ENCODE measurements at places on chromosomes 5 and 9.

DNA sequence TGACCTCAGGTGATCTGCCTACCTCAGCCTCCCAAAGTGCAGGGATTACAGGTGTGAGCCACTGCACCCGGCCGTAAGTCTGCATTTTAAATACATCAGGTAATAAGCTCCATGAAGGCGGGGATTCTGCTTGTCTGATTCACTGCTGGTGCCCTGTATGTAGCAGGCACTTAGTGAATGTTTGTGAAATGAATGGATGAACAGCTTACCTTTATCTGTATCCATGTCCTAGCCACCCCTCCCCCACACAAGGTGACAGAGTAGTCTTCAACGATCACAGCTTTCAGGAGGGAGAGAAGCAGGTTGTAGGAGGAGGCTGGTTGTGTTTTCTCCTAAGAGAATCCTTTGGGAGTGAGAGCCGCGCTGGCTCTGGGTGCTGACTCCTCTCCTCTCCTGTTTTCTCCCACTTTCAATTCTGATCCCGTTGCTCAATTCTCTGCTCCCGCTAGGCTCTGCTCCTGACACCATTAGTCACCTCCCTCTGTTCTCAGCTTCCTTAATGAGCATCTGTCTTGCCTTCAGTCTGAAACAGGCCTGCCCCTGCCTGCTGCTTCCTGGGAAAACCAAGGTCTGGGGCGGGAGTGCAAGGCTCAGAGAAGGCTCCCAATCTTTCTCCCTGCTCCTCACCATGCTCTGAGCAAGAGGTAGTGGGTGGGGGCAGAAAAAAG is 88.8 kb upstream of the CTNNA1 start:
- DNase-seq: no peak

GRCh38 chr9:111190347-111190746 is 139.7 kb downstream of the OR2K2 start:
- no peak for DNase-seq

DNA sequence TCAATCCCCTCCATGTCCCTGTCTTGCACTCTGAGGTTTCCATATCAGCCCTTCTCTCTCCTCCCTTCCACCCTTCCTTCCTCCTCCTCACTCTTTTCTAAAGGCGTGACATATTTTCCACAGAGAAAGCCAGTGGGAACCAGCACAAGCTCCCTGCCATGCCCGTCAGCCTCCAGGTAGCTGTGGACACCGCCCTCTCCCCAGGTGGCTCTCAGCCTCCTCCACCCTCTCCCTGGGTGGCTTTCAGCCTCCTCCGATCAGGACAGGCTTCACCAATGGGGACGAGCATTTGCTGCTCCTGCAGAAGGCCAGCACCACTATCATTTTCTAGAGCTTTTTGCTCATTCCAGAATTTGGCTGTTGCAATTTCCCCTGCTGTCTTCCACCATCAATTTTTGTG is 236.6 kb downstream of the GADD45G start:
- DNase-seq: no peak

GRCh38 chr9:34690983-34691935 is at the start of gene CCL19:
CCL19 (minus strand) TSS chr9:34691276; CDS start chr9:34691139, 137 bp downstream.
- DNase-seq: no peak

DNA sequence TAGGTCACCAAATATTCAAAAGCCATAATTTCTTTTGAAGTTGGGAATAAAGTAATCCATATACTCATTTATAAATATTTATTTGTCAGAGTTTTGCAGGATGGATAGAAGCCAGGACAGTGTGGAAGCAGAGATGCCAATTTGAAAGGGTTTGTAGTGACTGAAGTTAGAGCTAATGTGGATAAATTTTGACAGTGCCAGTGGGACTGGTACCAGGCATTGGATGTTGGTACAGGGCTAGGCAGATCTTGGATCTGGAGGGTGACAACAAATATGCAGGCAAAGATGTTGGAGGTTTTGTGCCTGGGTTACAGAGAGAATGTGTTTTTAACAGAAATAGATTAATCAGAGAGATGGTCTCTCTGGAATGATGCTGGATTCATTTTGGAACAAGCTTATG is 135.6 kb downstream of the DMRTA1 start:
- DNase-seq: no peak

DNA sequence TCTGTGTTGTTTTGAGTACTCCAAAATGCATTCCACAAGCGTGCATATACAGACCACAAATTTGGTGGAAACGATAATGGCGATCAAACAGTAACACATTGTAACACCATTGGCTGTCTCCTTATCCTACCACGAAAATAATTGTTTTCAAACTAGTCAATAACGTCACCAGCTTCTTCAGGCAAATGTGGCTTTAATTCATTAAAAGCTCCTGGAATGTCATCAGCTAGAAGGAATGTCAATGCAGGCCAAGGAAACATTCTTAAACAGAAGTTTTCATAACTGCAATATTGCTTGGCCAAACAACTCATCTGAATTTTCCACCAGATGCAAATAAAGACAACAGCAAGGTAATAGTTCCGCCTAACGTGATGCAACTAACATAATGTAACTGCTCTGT is 71.6 kb upstream of the XPA start:
- no peak for DNase-seq

- DNase-seq: no peak
Measured at GRCh38 chr9:83538172-83538889, at the start of gene FRMD3. FRMD3 (minus strand) TSS chr9:83538401; CDS start chr9:83538231, 170 bp downstream.

- no peak for DNase-seq
Measured at GRCh38 chr5:72447751-72448150, 59.5 kb downstream of the ZNF366 start.

DNA sequence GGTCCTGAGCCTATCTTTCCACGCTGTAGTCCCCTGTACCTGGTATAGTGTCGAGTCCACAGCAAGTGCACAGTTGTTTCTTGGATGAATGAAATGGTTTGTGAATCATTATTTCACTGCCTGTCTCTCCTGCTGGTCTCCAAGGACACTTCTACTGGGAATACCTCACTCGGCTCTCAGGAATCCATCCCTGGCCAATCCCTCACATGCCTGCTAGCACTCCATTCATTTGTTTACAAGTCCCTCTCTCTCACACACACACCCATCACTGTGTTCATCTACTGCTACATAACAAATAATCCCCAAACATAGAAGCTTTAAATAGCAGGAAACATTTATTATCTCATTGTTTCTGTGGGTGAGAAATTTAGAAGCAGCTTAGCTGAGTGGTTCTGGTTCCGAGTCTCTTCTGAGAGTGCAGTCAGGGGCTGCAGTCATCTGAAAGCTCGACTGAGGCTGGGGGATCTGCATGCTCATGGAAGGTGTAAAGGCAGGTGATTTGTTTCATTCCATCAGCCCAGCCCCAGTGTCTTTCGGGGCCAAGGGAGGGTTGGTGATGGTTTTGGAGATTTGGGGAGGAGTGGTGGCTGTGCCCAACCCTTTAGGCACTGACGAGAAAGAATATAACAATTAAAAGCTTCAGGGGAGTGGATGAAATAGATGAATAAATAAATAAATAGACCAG is 132.7 kb upstream of the IER5L start:
- DNase-seq: no peak

GRCh38 chr5:3896098-3896497 is 300.5 kb downstream of the IRX1 start:
- no peak for DNase-seq

- DNase-seq: no peak
Measured at GRCh38 chr5:176780176-176781053, 29.9 kb upstream of the UNC5A start.

- no peak for DNase-seq
Measured at GRCh38 chr9:78698371-78698770, 401.4 kb downstream of the PSAT1 start.

DNA sequence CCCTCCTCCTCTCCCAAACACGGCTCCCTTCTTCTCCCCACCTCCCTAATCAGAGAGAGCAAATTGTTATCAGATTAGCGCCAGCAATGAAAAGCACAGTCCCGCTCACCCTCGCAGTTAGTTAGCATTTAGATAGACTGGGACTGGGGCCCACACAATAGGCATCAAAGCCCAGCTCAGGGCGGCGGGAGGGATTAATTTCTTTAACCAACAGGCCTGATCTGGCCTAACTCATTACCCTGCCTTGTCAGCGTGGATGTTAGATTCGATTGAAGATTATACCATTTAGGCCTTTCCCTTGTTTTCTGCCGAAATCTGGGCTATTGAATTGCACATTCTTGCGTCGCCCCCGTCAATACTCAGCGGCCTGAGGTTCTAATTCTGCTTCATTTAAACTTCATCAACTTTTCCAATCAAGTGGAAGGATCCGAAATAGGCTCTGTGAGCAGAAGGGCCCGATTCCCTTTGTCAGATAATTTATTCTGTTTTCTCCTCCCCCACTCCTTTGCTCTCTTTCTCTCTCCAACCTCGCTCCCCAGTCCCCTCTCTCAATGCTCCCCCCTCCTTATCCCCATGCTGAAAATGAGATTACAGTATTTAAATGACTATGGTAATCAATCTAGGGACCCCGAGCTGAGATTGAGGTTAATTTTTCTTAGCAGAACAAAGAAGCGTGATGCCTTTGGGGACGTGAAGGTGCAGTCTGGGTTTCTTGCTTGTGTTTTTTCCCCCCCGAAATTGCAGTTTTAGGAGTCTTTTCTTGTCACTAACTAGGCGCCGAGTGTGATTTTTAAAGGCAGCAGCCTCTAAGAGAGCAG is 15.1 kb downstream of the CFAP77 start:
- DNase-seq: no peak

DNA sequence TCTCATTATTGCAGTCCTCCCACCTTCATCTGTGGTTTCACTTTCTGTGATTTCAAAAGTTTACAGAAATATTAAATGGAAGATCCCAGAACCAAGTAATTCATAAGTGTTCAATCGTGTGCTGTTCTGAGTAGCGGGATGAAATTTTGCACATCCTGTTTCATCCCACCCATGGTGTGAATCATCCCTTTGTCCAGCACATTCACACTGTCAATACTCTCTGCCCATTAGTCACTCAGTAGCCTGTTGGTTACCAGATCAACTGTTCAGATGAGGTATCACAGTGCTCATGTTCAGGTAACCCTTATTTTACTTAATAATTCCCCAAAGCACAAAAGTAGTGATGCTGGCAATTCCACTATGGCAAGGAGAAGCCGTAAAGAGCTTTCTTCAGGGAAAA is 26.8 kb downstream of the FAM81B start:
- no peak for DNase-seq

GRCh38 chr5:10332301-10332700 is 21.2 kb upstream of the MARCHF6 start:
- no peak for DNase-seq

DNA sequence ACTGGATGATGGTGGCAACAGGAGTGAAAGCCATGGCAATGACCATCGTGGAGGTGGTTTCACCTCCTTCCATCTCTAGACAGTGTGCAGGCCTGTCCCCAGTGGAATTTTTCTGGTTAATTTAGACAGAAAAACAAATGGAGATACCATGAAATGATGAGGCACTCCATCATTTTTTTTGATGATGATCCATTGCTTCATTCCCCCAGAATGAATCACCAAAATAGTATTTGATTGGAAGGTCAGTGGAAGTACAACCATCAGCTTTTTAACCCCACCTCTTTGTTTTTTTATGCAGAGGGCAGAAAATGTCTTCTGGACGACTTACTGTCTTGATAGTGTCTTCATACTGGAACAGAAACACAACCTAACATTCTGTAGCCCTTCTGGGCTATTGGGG is 42.6 kb upstream of the ADRA1B start:
- no peak for DNase-seq

DNA sequence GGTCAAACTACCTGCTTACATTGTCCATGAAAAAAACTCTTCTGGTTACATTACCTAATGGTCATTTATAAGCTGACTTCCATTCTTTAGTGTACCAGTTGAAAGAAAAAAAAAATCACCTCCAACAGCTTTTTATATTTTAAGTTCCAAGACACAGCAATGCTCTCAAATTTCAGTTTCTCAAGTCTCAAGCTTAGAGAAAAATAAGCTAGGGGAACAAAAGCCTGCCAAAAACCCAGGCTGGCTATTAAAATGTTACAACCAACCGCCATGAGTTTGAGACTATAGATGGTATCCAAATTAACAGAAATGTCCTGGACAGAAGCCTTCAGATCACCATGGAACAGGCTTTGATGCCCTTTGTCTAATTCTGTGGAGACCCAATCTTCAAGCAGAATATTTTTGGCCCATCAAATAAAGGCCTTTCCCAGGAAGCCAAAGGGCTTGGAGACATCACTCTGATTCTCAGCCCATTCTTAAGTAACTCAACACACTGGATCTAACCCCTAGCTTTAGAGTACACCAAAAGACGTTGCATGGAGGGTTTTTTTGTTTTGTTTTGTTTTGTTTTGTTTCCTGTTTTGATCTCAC is 343.7 kb downstream of the GLIS3 start:
- DNase-seq: no peak

- no peak for DNase-seq
Measured at GRCh38 chr5:150601491-150602345, 38.7 kb upstream of the SYNPO start.

DNA sequence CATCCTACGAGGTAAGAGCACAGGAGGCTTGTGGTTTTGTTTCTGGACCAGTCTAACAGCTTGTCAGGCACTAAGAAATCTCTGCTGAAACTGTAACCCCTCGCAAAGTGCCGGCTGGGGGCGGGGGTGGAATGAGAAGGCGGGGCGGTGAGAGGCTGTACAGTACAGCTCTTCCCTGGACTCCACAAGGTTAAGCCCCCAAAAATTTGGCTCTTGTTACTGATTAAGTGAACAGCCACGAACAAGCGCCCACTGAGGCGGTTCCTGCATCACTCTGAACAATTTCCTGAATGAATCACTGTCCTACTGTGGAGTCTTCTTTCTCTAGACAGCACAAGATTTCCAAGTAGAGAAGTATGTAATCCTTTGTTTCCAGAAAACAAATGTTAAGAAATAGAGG is 6.8 kb downstream of the FBP2 start:
- DNase-seq: no peak

GRCh38 chr5:178078197-178079010 is 34.9 kb upstream of the N4BP3 start:
- DNase-seq: no peak

GRCh38 chr9:112078432-112078831 is 96.7 kb downstream of the SUSD1 start:
- DNase-seq: no peak

DNA sequence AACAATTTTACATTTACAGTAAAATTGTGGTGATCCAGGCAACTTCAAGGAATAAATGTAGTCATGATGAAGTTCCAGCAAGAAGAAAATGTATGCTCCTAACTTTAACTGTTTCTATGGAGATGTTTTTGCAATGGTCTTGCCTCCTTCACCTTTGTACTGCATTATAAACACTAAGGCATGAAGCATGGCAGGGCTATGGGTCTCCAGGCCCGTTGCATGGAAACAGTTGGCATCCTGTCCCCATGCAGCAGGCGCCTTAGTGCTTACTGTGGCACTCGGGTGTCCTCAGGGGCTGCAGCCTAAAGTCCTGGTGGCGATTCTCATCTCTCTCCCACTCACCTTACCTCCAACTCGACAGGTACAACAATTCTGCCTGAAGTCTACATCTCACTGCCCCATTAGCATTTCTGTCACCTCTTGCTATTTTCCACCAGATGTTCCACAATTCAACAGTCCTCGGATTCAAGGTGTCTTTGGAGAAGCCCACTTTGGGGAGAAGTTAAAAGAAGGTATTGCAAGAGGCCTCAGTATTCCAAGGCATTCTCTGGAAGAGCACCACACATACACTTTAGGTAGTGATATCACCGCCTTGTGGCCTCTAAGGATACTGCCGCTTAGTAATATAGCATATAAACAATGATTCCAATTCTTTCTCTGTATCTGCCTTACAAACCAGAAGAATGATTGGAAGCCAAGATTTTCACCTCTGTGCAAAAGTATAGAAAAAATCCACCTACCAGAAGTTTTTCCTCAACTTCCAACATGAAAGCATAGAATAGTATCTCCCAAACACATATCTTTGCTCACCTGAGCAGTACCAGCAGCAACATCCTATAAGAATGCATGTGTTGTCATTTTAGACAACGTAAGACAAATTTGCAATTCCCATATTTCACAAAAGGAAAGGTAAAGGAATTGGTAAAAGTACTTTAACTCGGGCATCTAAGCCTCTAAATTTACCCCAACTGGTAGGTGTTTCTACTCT is 5.1 kb downstream of the LIFR start:
- no peak for DNase-seq
